ENCODE measurements at places on chromosomes 4 and X. TPM values are rescaled to one million over a fixed set of nuclear protein-coding genes. Genes with fewer than 3 reads are reported as not detected.

PDGFRA gene
- not detected for total RNA-seq

DIPK2B gene
- not detected for total RNA-seq

CNKSR2 gene
- 9.5 TPM for total RNA-seq

NAP1L3 gene
- 1.3 TPM for total RNA-seq

TLR10 gene
- total RNA-seq = not detected

RTL3 gene
- not detected for total RNA-seq

UGT2B15 gene
- total RNA-seq = not detected

KCND1 gene
- 3.6 TPM for total RNA-seq

GRCh38 chrX:11447418-11447817 lies 154.2 kb downstream of the AMELX start:
- no peak for DNase-seq

GRCh38 chr4:55347610-55348228 lies 1.7 kb downstream of the SRD5A3 start:
- no peak for DNase-seq

DNA sequence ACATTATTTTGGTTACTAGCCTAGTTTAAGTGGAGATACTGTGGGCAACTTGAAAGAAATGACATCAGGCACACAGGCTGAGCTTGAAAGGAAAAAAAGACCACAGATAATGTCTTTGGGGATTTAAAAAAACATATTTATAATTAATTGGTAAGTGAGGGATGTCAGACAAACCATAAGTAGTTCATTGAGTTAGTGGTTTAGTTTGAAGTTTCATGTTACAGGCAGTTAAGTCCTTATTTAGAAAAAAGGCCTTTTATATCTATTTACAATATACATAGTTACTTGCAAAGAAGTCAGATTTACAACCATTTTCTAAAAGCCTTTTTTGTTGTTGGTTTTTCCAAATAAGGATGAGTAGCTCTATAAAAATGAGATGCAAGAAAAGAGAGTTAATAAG lies 89.2 kb downstream of the CDS1 start:
- DNase-seq = no peak

GRCh38 chr4:71367546-71367945 lies 28.7 kb downstream of the SLC4A4 start:
- no peak for DNase-seq

GRCh38 chr4:177194906-177195305 lies 114.8 kb upstream of the NEIL3 start:
- no peak for DNase-seq

DNA sequence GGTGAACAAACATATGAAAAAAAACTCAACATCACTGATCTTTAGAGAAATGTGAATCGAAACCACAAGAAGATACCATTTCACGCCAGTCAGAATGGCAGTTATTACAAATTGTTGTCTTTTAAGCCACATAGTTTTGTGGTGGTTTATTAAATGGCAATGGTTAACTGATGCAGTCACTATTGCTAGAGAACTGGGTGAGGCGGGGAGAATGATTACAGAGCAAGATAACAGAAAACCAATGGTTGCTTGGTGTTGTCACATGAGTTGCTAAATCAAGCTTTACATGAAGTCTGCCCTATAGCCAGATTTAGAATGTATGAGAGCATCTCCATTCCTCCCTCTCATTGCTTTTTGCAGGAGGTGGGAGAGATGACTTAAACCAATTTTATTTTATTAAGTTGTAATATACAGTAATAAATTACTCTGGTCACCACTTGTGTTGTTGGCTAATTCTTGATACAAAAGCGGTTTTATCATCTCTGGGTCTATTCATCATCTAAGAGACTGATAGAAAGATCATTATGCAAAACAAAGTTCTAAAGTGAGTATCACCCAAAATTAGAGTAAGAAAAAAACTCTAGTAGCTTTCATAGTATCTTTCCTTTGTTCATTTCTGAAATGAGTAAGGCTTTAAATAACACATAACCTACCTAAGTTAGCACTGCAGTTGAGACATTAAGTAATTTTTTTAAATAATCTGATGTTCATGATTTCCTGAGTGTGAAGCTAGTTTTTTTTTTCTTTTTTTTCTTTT lies 859.5 kb downstream of the STIM2 start:
- no peak for DNase-seq

- no peak for DNase-seq
Observed at GRCh38 chrX:140815868-140816267, 106.3 kb downstream of the LINC00632 start.

DNA sequence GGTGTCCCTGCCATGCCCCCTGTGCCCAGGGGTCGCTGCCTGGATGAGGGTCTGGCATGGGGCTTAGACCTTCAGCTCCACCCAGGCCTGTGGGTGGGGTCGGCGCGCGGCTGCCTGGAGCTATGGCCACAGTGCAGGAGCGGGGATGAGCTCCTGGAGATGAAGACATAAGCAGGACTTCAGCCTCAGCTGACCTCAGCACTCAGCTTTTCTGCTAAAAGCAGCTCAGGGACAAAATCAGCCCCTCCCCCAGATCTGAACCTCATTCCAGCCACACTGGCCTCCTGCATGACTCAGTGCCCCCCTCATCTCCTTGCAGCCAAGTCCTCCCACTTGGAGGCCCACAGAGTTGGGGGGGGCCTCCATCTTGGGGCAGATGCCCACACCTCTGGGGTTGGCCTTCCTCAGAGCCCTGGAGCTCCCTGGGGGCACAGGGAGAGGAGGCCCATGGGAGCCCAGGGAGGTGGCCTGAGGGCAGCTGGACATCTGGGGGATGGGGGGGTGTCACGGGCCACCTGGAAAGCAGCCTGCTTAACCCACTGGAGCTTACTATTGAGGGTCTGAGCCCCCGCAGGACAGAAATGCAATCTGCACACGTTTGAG lies 19.4 kb upstream of the CPLX1 start:
- DNase-seq = no peak

- no peak for DNase-seq
Observed at GRCh38 chr4:150578745-150579501, 3.0 kb upstream of the MAB21L2 start.

DNA sequence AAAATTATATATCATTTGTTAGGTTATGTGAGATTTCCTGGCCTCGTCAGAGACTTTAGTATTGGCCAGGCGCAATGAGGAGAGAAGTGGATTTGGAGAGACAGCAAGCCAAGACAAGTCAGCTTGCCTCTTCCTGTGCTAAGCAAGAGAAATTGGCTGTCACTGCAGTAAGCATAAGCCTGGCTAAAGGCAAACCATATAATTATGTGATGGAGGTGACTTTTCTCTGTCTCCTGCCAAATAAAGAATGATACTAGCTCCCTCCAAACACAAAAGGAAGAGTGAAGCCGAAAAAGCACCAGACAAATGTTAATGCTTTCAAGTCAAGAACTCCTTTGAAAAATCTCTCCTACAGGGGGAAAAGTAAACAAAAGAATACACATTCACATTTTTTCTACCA lies 2246.0 kb downstream of the ARAP2 start:
- no peak for DNase-seq

- no peak for DNase-seq
Observed at GRCh38 chr4:187236209-187236890, 512.7 kb upstream of the FAT1 start.

- DNase-seq = no peak
Observed at GRCh38 chr4:8905773-8906667, 34.4 kb upstream of the HMX1 start.

- DNase-seq = no peak
Observed at GRCh38 chr4:3700223-3700622, 66.0 kb upstream of the ADRA2C start.

DNA sequence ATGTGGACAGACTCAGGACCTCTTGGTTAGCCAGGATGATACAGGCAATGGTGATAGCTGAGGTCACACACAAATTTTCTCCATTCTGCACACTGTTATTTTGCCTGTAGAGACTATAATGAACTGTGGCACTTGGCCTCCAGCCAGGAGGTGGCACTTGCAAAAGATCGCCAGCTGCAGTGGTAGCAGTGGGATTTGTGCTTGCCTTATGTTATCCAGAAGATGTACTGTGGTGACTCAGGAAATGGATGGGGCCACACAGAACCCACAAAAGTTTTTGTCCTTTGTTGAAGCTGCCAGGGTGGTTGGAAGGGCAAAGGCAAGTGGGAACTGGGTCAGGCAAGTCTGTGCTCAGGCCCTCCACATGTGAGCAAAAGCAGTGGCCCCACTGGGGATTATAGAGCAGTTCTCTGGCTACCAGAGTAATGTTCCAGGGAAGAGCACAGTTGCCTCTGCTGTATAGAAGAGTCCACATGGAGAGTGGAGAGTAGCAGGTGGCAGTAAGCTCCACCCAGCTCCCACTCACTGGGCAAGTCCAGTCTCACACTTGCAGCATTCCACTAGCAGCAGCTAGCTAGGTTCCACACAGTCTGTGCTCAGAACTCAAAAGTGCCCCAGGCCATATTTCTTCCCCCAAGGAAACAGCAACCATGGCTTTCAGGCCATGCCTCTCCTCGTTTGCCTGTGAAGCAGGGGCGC lies 5.9 kb upstream of the C4orf17 start:
- DNase-seq = no peak

- DNase-seq = no peak
Observed at GRCh38 chrX:128165884-128166408, 113.7 kb upstream of the ACTRT1 start.

GRCh38 chr4:29278585-29278984 lies 1441.6 kb upstream of the PCDH7 start:
- no peak for DNase-seq

- no peak for DNase-seq
Observed at GRCh38 chr4:173345648-173346047, 11.5 kb upstream of the HMGB2 start.

GRCh38 chrX:5015451-5015850 lies 1213.2 kb downstream of the NLGN4X start:
- no peak for DNase-seq

DNA sequence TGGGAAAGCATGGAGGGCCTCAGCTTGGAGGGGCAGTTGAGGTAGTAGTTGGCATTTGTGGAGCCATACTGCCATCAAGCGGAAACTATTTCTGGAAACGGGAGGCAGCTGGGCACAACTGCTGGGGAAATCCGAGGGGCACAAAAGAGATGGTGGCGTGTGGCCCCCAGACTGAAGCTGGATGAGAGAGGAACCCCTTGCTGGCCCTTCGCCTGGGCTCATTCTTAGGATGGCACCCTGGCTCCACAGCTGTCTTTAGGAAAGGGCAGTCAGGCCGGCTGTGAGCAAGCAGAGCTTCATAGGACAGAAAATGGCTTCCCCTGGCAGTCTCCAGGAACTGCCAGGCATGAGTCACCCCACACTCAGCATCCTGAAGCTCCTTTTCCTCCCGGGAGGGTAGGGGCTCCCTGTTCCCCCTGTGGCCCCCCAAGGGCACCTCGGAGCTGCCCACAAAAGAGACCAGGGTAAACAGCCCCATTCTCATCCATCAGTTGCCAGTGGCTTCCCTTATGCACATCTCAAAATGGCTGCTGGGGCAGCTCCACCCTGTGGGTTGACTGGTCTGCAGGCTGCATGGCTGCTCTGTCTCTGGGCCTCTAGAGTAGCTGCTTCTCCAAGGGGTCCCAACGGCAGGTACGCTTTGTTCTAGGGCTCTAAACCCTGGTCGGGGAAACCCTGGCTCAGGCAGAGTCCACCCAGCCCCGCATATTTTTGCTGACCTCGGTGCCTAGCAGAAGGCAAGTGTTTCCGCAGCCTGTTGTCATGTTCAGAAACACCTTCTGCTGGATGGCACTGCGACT lies 64.7 kb downstream of the NBDY start:
- DNase-seq = no peak

DNA sequence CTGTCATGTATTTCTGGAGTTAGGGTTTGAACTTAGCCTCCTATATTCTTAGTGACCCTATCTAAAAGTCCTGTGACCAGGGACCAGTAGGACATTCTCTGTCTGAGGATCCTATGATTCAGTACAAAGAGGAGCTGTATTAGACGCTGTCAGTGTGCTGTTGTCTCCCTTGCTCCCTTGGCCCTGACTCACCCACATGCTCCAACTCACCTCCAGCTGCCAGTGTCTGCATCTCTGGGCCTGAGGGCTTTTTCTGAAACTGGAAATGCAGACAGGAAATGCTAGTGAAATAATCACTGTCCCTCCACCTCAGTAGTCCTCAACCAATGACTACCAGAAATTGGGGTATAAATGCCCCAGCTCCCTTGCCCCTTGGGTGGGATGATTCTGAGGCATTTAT lies 535.3 kb upstream of the RPS6KA3 start:
- DNase-seq = no peak

DNA sequence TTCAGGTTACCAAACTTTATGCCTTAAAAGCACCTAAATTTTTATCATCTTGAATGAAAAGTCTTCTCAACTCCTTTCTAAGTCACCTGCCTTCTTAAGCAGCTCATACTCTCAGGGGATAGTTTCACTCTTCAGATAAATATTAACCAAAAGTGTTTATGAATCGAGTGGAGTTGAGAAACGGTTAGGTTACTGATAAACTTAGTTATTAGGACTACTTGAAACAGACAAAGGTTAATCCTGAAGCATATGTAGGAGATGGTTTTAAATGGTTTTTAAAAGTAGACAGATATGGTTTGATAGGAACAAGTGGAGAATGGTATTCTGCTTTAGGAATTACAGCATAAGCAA lies 32.8 kb downstream of the CLDN22 start:
- DNase-seq = no peak

DNA sequence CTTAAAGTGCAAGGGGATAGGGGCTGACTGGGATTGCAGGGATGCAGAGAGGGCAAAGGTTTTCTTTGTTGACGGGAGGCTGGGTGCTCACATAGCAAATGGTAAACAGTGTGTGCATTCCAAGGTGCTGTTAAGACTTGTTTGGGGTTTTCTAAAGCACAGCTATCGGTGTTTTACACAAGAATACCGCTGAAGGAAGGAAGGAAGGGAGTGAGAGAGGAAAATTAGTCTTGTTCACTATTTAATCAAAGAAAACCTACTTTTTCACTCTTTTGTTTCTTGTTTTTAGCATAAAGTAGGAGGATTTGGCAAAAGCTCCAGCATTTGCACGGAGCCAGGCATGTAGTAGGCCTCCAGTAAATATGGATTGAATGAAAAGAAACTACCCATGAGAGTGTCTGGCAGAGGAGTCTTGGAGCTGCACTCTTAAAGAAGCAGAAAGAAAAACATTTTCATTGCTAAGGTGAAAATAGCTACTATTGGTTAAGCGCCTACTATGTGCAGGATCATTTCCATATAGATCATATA lies 99.7 kb downstream of the FIP1L1 start:
- DNase-seq = no peak

GRCh38 chr4:101851672-101852071 lies 61.1 kb downstream of the BANK1 start:
- DNase-seq = no peak

- no peak for DNase-seq
Observed at GRCh38 chr4:185912779-185913178, 100.8 kb upstream of the SORBS2 start.

GRCh38 chr4:70927502-70928137 lies 25.5 kb downstream of the MOB1B start:
- DNase-seq = peak; percentile 35

Data from activated CD4-positive, alpha-beta T cell treated with anti-CD3 and anti-CD28 coated beads, Interleukin-2, amount 10 ng/mL, durations not matched to agents 7 days and 5 days (primary cell).